ENCODE measurements at places on chromosomes 12 and 14. TPM values are rescaled to one million over a fixed set of nuclear protein-coding genes. Genes with fewer than 3 reads are reported as not detected.

LRRIQ1 gene
- polyA plus RNA-seq: 10.6 TPM

PIP4P1 gene
- 36.1 TPM for polyA plus RNA-seq

CRACR2A gene
- polyA plus RNA-seq: 2.9 TPM

RIPK3 gene
- polyA plus RNA-seq: 2.8 TPM

OASL gene
- polyA plus RNA-seq: 0.06 TPM

TPH2 gene
- polyA plus RNA-seq: 0.35 TPM

PLBD2 gene
- polyA plus RNA-seq: 23.1 TPM

All from right lung (tissue), 10 donors.